ENCODE measurements at places on chromosomes 2 and 18.

DNA sequence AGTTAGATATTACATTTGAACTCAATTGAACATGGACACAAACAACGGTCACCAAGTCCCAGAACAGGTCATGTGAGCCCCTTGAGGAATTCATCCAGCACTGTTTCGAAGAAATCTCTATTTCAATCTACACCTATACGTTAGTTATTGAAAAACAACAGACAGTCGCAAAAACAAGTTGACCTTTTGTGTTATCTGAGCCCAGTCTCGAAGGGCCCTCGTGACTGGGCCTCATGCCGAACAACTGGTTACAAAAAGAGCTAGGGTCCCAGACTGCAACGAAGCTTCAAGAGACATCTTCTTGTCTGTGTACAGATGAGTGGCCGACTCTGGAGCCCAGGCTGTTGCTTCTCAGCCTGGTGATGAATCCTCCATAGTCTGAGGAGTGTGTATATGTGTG is 5.3 kb upstream of the DSG2 start:
- no peak for DNase-seq

GRCh38 chr2:182642328-182642727 is 73.7 kb upstream of the DNAJC10 start:
- DNase-seq = no peak

- no peak for DNase-seq
These were observed 158.4 kb downstream of the SETBP1 start for GRCh38 chr18:44838971-44839666.

- no peak for DNase-seq
These were observed 31.2 kb downstream of the NGEF start for GRCh38 chr2:232981767-232982360.

GRCh38 chr2:231287696-231288095 is 89.3 kb downstream of the ARMC9 start:
- DNase-seq = no peak

GRCh38 chr2:237478979-237479378 is 8.1 kb upstream of the MLPH start:
- DNase-seq = no peak

DNA sequence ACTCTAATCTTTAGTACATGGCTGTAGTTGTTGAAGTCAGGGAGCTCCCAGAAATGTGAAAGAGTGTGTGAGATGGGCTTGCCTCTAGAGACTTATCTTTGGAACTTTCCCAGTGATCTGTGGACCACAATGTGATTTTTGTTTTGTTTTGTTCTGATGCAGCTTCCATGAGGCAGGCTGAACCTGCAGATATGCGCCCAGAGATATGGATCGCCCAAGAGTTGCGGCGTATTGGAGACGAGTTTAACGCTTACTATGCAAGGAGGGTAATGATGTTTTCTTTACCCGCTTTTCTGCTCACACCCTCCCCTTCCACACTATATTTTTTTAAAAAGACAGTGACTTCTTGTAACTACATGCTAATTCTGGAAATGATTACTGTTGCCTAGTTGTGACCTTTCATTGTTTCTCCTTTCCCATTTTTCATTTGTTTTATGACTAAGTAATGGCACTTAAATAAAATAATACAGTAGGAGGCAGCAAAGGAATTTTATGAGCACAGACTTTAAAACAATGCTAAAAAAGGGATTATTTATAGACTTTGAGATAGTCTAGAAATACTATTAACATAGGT is 29.3 kb downstream of the BCL2L11 start:
- no peak for DNase-seq

DNA sequence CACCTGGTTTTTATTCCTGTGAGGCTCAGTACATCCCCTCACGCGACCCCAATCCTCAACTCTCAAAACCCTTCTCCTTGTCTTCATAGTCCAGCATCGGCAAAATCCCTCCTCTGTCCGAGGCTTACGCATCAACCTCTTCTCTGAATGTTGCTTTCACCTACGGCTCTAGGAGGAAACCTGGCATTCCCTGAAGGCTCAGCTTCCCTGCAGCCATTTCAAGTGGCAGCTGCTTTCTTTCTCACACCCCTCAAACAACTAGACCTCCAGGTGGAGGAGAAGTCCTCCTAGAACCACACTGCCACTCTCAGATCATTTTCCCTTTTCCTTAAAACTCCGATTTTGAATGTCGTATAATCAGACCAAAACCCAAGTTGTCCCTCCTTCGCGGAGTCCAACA is 114.2 kb downstream of the DTNB start:
- DNase-seq = no peak

GRCh38 chr2:180520206-180520605 is 460.2 kb upstream of the UBE2E3 start:
- peak; percentile 40 for DNase-seq

- peak; percentile 50 for DNase-seq
These were observed 26.6 kb upstream of the LANCL1 start for GRCh38 chr2:210503001-210503623.

- no peak for DNase-seq
These were observed 92.0 kb upstream of the MSH2 start for GRCh38 chr2:47310801-47311560.

Data from NCI-H1092 treated with DMSO at 0.1 percent for 48 hours (cell line).